ENCODE measurements at places on chromosomes 11 and 22.

DNA sequence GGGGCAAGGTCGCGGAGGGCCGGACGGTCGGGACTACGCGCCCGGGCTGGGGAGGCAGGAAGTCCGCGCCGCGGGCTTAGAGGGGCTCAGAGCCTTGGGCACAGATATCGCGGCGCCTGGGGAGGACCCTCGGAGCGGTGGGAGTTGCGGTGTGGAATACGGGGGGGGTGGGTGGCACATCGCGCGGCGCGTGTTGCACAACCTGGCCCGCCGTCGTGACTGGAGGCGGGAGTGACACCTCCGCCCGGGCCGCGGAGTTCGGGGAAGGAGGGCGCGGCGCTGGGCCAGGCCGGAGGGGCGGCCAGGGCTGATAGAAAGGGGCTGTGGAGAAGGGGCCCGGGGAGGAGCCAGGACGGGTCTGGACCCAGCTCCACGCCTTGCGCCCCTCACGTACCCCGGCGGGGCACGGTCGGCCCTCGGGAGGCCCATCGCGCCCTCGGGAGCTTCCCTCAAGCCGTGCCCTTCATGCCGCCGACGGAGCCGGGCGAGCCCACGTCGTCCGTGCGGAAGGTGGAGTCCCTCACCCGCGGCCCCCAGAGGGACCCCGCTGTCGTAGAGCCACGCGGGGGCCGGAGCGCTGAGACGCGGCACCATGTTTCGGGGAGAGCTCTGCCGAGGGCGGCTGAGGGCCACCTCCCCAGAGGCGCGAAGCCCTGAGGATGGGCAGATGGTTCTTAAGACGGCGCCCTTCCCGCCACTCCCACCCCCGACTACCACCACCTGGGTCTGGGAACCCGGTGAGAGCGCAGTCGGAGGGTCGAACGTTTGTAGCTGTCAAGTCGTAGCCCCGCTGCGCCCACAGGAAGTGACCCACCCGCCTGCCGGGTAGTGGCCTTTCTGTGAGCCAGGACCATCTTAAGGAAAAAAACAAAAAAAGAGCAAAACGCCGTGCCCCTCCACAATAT, 729 bp downstream of the IL17RA start:
- DNase-seq: peak; percentile 77

DNA sequence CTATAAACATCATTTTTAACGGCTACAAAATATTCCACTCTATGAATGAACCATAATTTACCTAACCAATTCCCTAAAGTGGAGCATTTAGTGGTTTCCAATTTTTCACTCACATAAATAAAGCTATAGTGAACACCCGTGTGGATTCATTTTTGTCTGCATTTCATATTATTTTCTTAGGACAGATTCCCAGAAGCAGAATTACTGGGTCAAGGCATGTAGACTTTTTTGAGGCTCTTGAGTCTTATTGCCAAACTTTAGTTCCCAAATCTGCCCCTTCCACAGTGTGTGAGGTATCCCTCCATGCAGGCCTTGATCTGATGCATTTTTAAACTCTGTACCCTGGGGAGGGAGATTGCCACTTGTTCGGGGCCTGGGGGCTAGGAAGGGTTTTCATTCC, 198.2 kb downstream of the TENM4 start:
- DNase-seq: no peak

DNA sequence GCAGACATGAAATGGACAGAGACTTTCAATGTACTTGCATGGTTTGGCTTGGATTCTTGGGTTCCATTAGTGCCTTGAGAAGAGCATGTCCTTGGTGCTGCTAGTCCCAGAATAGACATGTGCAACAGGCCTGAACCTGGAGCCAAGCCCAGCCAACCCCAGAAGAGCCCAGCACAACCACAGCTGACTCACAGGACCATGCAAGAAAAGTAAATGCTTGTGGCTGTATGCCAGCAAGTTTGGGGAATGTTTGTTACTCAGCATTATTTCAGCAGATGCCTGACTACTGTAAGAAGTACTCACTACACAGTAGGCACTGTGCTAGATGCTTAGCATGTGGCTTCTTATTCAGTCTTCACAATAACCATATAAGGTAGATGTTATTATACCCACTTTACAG, 39.2 kb upstream of the HMGXB4 start:
- DNase-seq: no peak

DNA sequence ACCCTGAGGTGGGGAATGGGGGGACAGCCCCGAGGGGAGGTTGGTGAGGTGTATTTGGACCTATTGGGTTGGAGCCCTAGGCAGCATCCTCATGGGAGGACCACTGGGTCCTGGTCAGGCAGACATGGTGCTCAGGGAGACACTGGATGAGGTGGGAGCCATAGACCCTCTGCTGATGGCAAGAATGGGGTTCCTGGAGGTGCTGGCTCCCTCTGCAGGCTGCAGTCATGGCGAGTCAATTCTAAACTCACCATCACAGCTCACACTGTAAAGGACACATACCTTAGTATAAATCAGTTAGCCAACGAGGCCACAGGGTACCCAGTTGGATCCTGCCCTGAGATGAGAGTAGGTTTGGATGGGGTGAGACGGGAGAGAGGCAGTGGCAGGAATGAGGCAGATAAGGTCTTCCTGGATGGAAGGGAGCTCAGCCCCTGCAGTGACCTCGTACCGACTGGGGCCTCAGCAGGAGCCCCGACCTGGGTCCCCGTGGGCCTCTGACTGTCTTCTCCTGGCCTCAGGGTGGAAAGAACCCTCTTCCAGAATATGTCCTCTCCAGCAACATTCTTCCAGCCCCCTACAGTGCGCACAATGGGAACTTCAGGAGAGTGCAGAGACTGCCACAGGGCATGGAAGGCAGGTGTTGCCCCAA, 1.7 kb upstream of the GAB4 start:
- DNase-seq: no peak

DNA sequence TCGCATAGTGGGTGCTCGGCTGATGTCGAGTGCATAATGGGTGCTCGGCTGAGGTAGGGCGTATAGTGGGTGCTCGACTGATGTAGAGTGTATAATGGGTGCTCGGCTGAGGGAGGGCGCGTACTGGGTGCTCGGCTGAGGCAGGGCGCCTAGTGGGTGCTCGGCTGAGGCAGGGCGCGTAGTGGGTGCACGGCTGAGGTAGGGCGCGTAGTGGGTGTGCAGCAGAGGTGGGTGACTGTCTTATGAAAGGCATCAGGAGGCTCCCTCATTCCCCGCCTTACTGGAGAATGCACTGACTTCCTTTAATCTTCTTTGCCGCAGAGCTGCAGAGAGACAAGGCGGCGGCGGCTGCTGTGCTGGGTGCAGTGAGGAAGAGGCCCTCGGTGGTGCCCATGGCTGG, 33.8 kb downstream of the ARHGAP8 start:
- no peak for DNase-seq

GRCh38 chr11:80155412-80156017, 714.7 kb upstream of the TENM4 start:
- DNase-seq: no peak

- DNase-seq: peak; percentile 61
Observed at GRCh38 chr22:19524170-19525115, at the start of gene CLDN5. Gene CLDN5 (minus strand): TSS chr22:19524410. CDS start chr22:19524255, 155 bp downstream.

GRCh38 chr22:47357086-47357485, 594.6 kb downstream of the TBC1D22A start:
- peak; percentile 38 for DNase-seq

DNA sequence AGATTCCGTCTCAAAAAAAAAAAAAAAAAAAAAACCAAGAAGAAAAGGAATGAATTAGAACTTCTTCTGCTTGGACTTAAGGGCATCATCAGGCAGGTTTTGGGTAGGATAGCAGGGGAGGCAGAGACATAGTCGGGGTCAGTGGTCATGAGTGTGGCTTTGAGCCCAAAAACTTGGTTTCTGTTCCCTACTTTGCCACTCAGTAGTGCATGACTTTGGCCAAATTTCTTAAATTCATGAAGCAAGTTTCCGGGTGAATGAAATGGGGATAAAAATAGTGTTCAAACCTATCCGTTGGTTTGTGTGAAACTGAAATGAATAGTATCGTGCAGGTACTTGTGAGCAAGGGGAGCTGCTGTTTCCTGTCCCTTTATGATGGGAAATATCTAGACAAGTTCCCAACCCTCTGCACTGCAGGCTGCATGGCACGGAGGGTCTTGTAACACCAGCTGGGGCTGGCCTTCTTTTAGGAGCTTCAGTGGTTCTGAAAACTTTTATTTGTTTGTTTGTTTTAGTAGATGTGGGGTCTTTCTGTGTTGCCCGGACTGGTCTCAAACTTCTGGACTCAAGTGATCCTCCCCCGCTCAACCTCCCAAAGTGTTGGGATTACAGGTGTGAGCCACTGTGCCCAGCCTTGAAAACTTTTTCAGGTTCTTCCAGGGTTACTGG, 18.4 kb downstream of the NEAT1 start:
- DNase-seq: peak; percentile 48

DNA sequence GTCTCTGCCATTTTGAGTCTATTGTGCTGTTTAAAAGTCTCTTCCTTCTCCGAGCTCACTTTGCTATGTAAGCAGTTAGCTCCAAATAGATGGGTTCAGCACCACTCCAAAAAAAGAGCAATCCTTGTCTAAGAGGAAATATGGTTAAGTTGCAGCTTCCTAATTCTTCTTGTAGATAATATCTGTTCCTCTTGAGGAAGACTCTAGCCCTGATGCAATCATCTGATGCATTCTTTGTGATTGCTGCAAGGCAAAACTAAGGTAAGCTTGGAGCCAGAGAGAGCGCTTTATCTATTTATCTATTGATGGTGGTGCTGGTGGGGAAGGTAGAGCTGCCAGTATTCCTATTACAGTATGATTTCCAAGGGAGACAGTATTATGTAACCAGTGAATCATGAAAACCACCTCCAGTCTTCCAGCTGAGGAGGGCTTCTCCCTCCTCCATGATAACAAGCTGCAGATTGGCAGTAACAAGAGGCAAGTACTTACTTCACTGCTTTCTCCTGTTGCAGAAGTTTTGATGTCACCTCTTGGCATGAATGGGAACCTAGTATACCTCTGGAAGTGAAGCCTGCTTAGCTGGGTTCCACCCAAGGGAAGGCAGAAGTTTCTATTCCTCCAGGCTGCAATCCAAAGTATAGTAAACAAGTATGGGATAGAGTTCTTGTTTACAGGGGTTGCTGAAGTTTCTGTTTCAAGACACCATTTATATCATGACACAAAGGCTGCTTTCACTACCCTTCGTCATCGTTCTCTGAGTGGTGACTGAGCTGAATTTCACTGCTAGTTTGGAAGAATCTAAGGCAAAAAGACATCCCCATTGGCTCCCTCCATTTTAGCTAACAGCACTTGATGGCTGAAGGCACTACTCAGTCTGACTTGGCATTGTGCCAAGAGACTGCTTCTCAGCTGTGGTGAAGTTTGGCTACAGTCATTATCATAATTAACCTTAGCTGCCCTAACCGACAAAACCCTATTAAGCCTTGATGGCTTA, 49.7 kb downstream of the FDX1 start:
- no peak for DNase-seq

DNA sequence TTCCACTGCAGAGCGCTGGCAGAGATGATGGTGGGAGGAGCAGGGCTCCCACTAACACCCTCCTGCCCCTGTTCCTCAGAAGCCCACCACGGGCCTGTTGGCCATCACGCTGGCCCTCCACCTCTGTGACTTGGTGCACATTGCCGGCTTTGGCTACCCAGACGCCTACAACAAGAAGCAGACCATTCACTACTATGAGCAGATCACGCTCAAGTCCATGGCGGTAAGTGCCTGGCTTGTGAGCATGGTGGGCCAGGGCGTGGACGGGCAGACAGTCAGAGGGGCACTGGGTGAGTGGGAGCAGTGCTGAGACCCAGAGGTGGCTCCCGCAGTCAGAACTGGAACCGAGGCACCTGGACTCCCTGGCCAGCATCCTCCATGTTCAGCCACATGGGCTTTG, 57.9 kb downstream of the ST3GAL4 start:
- no peak for DNase-seq

DNA sequence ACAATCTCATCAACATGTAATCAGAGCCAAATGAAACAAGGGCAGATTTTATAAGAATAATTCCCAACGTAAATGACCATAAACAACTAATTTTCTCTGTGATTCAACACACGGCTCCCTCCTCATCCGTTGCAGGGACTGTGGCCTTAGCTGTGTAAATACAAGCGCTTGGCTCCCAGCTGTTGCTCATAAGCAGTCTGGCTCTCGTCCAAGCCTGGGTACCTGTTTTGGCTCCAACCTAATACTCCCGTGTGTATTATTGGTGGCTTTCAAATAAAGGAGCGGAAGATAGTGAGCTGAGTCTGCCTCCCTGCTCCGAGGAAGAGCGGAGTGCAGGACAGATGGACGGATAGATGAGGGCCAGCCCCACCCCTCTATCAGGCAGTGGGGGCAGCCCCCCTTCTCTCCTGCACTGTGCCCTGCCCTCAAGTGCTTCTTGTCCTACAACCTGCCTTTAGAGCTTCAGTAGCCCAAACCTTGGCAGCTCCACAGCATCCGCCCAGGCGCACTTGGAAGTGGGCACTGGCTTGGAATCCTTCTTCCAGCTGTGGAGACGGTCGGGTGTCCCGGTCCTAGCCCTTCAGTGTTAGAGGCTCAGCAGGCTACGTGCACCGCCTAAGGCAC, 670.9 kb downstream of the BRD1 start:
- peak; percentile 43 for DNase-seq

GRCh38 chr11:62706850-62707247, 375 bp downstream of the BSCL2 start:
- DNase-seq: no peak

DNA sequence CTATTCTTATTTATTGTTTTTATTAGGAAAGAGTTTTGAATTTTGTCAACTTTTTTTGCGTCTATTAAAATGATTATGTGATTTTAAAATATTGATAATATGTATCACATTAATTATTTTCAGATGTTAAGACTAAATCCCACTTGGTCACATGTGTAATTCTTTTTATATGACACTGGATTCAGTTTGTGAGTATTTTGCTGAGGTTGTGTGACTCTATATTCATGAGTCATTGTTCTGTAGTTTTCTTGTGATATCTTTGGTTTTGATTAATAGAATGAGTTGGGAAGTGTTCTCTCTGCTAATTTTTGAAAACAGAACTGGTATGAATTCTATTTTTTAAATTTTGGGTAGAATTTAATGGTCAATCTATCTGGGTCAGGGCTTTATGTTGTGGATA, 317.9 kb downstream of the ETS1 start:
- DNase-seq: no peak

GRCh38 chr11:8818421-8818820, 92.6 kb upstream of the AKIP1 start:
- DNase-seq: no peak

- DNase-seq: no peak
Observed at GRCh38 chr22:34502821-34503220, 563.1 kb upstream of the ISX start.

- no peak for DNase-seq
Observed at GRCh38 chr11:78467370-78467769, 49.8 kb upstream of the GAB2 start.

DNA sequence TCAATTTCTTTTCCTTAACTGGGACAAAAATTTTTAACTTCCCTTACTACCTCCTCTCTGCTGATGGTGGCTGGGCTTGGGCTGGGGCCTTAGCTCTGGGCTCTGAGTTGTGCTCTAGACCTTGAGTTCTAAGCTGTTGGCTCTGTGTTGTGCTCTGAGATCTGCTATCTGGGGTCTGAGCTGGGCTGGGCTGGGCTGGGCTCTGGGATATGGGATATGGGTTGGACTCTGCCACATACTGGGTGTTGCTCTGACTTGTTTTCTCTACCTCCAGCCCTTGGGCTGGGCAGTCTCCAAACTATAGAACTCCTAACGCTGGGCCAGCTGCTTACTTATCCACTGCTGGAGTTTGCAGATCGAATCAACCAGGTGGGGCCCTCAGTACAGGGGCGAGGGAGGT, 41.9 kb downstream of the DNHD1 start:
- no peak for DNase-seq

- no peak for DNase-seq
Observed at GRCh38 chr22:45896153-45896951, 80.6 kb downstream of the WNT7B start.

- DNase-seq: no peak
Observed at GRCh38 chr11:123255909-123256308, 60.9 kb upstream of the CLMP start.

Measured in activated effector memory CD4-positive, alpha-beta T cell treated with anti-CD3 and anti-CD28 coated beads, Interleukin-2, amount 50 U/mL, for 16 hours (primary cell).